ENCODE measurements at places on chromosomes 6 and 20.

- no peak for DNase-seq
These were observed 693 bp upstream of the SLC29A1 start for GRCh38 chr6:44222486-44223318.

DNA sequence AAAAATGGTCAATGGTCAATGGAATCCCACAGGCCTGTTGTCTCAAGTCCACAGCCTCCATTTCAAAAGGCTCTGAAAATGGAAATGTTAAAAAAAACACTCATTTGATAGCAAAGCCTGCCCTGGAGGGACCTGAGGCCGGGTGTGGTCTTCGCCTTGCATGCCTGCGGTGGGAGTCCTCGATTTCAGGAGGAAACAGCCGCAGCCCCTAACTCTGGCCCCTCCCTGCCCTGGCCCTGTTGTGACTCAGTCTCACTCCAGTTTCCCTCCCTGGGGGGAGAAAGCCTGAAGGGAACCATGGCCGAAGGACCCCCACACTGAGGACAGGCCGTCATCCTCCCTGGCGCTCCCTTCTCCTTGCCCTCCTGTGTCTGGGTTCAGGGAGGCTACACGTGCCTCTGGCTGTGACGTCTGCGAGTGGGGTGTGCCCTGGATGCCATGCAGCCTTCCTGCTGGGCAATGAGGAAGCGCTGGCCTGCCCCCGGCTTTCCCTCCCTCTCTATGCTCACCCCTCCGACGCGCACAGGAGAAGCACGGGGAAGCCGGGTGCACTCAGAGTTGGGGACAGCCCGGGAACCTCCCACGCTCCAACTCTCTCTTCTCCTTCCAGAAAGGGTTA is 9.2 kb downstream of the BHLHE23 start:
- no peak for DNase-seq

DNA sequence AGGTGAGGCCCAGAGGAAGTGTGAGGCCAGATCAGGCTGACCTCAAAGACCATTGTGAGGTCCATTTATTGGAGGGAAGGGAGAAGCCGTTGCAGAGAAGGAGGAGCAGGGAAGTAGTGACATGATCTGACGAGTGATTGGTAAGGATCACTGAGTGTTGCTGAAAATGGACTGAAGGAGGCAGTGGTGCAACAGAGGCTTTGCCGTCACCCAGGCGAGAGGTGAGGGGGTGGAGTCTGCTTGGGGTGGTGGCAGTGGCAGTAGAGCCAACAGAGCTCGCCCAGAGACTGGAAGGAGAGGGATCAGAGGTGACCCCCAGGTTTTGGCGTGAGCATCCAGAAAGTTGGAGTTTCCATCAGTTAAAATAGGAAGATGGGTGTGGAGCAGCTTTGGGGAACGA is 67.9 kb upstream of the CLDN20 start:
- no peak for DNase-seq

DNA sequence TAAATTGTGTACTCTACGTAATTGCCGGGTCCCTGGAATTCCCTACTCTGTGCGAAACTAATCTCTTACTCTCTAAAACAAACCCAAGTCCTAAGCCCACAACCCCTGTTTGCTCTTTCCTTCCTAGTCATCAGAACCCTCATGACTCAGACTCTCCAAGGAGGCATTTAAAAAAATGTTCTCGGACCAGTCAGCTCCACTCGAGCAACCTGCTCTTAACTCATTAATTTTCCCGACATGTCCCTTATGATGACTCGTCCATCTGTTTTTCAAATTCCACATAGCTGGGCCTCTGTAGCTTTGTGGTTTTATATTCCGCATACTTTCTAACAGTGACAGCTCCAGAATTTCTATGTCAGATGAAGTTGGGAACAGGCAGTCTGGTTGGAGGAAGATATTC is 2.6 kb upstream of the MUC22 start:
- DNase-seq: no peak

GRCh38 chr20:58927490-58928061 is 53.5 kb upstream of the NELFCD start:
- DNase-seq: no peak

DNA sequence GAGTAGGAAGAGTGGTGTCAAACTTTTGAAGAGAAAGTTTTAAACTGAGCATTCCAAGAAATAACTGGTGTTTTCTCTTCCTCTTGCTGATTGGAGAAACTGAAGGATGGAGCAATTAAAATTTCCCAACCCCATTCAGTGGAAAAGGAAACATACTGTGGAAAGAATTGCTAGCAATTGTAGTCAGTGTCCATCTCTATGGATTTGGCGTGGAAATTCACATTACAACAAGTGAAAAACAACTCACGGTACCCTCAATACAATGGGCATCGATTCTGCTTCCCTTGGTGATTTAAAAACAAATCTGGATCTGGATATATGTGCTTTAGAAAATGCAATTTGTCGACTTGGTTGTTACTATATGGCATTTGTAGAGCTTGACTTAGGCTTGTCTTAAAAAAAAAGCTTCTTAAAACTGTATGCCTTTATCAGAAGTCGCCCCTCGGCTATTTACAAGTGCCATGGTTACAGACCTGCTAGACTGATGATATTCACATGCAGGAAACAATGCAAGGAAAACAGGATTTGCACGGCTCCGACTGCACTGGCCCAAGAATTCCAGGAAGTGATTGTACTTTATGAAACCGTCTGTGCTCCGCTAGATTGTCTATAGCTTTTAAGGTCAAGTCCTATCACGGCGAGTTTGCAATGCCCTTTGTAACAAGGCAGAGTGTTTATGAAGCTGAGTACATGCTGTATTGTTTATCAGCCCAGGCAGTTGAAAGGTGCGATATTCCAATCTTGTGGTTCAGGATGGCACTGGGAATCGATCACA is 131.7 kb upstream of the PHACTR1 start:
- no peak for DNase-seq

- DNase-seq: no peak
These were observed 90.9 kb downstream of the DTD1 start for GRCh38 chr20:18678549-18679419.

DNA sequence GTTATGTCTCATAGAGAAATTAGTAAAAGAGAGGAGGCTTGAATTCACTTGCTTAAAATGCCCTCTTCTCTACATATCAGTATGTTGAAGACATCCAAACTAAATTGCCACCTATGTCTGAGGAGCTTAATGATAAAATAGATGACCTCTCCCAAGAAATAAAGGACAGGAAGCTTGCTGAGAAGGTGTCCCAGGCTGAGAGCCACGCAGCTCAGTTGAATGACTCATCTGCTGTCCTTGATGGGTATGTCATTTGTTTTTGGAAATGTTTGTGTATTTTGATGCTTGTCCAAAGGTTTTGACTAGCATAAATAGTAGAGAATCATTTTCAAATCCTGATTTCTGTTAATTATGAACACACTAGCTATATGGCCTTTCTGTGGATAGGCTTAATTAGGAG is 307.7 kb downstream of the ARHGAP18 start:
- DNase-seq: no peak

DNA sequence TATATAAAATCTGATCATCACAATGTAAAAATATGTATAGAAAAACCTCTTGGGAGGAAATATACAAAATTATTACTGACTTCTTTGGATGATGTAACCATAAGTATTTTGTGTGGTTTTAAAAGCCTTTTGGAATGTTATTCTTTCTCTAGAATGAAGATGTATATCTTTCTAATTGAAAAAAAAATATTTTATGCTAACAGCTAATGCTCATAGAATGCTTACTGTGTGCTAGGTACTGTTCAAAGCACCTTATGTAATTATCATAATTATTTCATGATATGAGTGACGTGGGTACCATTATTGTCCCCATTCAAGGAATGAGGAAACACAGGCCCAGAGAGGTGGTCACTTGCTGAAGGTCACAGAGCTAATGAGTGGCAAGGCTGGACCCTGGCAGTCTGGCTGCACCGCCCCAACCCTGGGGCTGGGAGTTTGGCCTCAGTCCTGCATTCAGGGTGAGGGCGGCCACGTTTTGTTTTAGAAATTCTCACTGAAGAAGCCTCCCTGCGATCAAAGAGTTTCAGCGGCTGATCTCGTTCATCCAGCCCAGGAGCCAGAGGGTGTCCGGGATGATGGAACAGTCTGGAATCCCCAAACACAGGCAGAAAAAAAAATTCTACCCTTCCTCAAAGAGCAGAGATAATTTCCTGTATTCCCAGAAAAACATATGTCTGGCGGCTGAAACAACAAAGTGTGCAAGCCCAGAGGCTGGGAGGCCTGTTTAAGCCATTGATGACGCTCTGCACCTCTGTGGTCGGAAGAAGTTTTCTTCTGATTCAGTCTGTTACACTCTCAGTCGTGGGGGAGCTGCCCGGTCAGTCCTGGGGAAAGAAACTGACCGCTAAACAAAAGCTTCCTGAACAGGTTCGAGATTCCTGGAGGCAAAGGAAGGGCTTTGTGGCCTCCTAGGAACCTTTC is 37.3 kb downstream of the TFEB start:
- no peak for DNase-seq

- no peak for DNase-seq
These were observed 288.2 kb upstream of the PREP start for GRCh38 chr6:105691081-105691480.

GRCh38 chr20:6898928-6899327 is 131.4 kb downstream of the BMP2 start:
- no peak for DNase-seq

DNA sequence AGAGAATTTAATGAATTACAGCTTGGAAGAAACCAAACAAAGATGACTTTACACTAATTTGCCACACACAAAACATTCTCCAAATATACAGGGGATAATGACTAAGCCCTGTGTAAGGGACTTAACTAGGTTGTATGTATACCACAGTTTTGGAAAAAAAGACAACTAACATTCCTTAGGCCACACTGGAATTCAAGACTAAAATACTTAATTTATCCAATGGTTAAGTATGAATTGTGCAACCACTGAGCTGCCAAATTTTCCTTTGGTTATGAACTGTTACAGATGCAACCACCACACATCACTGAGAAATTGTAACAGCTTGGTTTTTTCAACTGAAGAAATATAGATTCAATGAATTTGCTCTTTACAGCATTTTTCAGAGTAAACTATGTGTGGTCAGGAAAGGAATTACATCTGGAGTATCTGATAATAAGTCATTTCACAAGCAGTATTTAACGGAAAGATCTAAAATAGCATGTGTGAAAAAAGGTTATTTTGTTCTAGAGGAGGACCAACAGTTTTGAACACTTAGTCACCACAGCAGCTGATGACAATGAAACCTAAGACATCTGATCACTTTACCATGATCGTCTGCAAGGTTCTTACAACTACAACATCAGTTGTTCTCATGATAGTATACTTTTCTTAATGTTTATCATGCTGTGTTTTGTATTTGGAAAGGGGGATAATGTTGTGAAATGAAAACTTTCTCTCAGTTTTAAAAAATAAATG is 318.8 kb downstream of the BCKDHB start:
- no peak for DNase-seq

GRCh38 chr6:124684621-124685020 is 277.6 kb upstream of the RNF217 start:
- no peak for DNase-seq

DNA sequence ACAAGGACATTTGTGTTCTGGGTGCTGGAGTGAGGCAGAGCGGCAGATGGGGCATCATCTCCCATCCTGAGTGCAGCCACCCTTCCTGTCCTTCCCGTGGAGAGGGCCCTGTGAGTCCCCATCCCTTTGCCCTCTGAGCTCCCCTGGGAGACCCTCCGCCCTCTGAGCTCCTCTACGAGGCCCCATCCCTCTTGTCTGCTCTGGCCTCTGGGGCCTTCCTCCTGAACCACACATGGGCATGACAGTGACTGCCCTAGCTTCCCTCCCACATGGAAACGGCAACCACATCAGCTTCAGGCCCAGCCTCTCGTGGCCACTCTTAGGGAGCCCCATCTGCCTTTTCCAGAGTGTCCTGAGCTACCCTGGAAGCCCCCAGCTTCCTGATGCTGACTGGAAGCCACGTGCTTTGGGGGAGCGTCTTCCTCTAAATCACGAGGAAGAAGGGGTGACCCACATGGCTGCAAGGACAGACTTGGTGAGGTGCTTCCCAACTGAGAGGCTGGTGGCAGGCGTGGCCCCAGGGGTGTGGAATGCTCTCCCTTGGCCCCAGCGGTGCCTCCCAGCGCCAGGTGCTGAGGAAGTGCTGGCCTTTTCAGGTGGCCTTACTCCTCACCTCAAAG is 52.6 kb downstream of the GINS1 start:
- DNase-seq: no peak

DNA sequence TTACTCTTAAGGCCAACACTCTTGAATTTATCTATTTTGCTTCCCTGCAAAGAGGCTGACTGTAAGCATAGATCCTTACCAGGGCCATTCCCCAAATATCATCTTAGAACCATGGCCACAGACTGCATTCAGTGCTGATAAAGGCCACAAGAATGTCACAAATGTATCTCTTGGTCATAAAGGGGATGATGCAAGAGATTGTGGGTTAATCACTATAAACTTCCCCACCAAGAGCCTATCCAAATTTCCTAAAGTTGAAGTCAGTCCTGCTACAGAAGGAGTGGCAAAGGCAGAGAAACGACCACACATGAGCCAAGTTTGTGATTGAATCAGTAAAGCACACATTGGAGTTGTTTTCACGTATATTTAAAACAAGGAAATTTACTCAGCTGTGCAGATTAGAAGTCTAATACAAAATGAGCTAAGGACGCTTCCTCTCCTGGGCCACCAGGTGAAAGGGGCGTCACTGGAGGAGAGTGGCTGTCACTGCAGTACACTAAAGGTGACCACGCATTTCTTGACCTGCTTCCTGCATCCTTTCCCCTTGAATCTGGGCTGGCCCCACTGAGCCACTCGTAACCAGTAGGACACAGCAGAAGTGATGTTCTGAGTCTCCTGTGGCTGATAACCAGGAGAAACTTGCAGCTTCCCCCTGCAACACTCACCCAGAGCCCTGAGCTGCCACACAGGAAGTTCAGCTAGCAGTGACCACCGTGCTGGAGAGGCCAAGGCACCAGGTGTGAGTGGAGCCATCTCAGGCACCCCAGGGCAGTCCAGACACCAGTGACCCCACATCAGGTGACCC is 181.9 kb downstream of the SYNDIG1 start:
- DNase-seq: no peak

GRCh38 chr6:79094938-79095337 is 16.9 kb upstream of the PHIP start:
- no peak for DNase-seq

DNA sequence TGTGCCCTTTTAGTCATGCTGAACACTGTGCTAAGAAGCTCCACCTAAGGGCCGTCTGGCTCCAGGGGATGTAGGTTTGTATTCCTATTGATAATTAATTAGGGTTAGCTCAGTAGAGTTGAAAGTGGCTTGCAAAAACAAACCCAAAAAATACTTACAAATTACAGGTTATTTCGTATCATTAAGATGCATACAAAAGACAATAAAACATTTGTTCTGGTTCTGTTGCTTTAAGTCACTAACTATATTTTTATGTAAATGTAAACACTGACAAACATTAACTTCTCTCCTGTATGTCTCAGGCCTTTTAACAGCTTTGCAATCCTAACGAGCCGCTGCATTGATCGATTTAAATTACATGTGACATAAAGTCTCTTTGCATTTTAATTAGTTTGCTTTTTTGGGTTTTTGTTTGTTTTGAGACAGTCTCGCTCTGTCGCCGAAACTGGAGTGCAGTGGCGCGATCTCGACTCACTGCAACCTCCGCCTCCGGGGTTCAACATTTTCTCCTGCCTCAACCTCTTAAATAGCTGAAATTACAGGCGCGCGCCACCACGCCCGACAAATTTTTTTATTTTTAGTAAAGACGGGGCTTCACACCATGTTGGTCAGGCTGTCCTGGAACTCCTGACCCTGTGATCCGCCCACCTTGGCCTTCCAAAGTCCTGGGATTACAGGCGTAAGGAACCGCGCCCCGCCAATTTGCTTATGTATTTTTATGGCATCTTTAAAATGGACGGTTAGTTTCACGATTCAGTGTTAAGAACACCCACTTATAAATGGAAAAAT is 110.9 kb downstream of the HFE start:
- peak; percentile 26 for DNase-seq
